ENCODE measurements at places on chromosomes 5 and 9.

DNA sequence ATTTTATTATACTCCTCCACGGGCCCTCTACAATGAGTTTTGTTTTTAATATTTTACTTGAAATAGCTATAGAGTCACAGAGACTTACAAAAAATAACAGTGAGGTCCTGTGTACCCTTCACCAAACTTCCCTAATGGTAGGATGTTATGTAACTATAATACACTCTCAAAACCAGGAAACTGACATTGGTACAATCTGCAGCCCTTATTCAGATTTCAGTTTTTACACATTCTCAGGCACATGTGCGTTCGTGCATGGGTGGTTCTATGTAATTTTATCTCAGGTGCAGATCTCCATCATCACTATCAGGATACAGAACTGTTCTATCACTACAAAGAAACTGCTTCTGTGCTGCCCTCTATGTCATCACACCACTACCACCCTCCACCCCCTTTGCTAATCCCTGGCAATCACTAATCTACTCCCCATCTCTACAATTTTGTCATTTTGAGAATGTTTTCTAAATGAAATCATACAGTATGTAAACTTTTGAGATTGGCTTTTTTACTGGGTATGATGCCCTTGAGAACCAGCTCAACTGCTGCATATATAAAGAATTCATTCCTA is 16.4 kb downstream of the RAB14 start:
- H3K4me3 ChIP-seq: no peak overlapping the region
- H3K36me3 ChIP-seq: peaks cover 28% of the 10 kb centered on the region
- no peak overlapping the region for H3K27ac ChIP-seq
- DNase-seq: no peak

- H3K27me3 ChIP-seq: no peaks in the 10 kb centered on the region
- no peak overlapping the region for H3K27ac ChIP-seq
- H3K4me3 ChIP-seq: no peak overlapping the region
- no peak for DNase-seq
- no peaks in the 10 kb centered on the region for H3K36me3 ChIP-seq
- no peaks in the 10 kb centered on the region for H3K4me1 ChIP-seq
Measured at GRCh38 chr5:29042152-29042551, 2003.8 kb upstream of the CDH9 start.

DNA sequence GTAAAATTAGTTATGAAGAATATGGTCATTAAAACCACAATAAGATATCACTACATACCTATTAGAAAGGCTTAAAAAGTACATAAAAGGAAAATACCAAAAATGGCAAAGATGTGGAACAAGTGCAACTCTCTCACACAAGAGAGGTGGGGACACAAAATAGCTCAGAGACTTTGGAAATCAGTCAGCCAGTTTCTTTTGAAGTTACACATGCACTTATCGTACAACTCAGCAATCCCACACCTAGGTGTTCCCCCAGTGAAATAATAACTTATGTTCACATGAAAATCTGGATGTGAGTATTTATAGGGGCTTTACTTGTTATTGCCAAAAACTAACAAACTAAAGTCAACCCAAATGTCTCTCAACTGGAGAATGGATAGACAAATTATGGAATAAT is 9.8 kb upstream of the RICTOR start:
- DNase-seq: no peak
- no peaks in the 10 kb centered on the region for H3K36me3 ChIP-seq
- H3K27me3 ChIP-seq: no peaks in the 10 kb centered on the region
- H3K4me3 ChIP-seq: no peak overlapping the region
- no peak overlapping the region for H3K27ac ChIP-seq
- no peaks in the 10 kb centered on the region for H3K4me1 ChIP-seq

DNA sequence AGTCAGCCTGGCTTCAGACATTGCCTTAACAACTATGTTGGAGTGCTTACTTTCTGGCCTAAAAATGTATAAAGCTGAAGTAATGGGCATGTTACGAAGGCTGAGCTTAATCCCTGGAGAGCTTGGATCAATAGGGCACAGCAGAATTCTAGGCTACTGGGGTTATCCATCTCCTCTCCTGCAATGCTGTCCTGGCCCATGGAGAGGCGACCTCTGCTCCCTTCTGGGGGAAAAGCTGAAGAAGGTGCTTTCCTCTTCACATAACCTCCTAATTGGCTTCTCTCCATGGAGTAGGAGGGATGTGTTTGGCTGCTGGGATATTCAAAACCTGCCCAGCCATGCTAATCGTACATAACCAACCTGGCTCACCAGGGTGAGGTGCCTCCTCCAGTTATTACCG is 403.5 kb downstream of the DMRT2 start:
- H3K4me3 ChIP-seq: no peak overlapping the region
- no peaks in the 10 kb centered on the region for H3K36me3 ChIP-seq
- no peak overlapping the region for H3K27ac ChIP-seq
- H3K4me1 ChIP-seq: no peaks in the 10 kb centered on the region

DNA sequence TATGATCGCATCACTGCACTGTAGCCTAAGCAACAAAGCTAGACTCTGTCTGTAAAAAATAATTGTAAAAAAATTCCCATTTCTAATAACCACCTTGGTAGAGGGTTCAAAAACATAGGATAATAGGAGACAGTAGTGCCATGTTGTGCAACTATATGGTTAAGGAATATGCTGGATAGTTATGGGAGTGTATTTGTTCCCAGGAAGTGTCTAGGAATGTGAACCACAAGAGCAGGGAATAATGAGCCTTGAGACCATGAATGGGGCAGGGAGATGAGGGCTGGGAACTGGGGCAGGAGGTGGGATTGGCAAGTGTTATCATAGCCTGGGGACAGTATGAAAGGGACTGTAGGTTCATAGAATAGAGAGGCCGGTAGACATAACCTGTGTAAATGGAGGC is 50.4 kb downstream of the RUSC2 start:
- H3K4me3 ChIP-seq: no peak overlapping the region
- H3K4me1 ChIP-seq: peaks cover 62% of the 10 kb centered on the region
- DNase-seq: no peak
- H3K27ac ChIP-seq: peak overlapping the region; percentile 85

GRCh38 chr9:126620478-126620877 is 6.8 kb downstream of the LMX1B start:
- H3K27ac ChIP-seq: no peak overlapping the region
- DNase-seq: no peak
- H3K4me1 ChIP-seq: no peaks in the 10 kb centered on the region
- H3K27me3 ChIP-seq: peaks cover 46% of the 10 kb centered on the region

DNA sequence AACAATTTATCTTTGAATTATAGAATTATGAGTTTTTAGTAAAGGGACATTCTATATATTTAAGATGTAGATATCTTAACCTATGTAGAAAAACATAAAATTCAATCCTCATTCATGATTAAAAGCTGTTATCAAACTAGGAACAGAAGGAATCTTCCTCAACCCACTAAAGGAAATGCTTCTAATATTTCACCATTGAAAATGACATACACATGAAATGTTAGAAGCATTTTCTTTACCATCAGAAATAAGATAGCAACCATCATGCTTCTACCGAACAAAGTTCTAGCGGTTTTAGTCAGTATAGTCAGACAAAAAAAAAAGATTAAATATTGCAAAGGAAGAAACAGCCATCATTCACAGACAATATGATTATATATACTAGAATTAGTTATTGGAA is 32.2 kb downstream of the SHOC1 start:
- H3K36me3 ChIP-seq: no peaks in the 10 kb centered on the region
- DNase-seq: no peak
- no peaks in the 10 kb centered on the region for H3K27me3 ChIP-seq
- H3K27ac ChIP-seq: no peak overlapping the region
- H3K4me3 ChIP-seq: no peak overlapping the region

DNA sequence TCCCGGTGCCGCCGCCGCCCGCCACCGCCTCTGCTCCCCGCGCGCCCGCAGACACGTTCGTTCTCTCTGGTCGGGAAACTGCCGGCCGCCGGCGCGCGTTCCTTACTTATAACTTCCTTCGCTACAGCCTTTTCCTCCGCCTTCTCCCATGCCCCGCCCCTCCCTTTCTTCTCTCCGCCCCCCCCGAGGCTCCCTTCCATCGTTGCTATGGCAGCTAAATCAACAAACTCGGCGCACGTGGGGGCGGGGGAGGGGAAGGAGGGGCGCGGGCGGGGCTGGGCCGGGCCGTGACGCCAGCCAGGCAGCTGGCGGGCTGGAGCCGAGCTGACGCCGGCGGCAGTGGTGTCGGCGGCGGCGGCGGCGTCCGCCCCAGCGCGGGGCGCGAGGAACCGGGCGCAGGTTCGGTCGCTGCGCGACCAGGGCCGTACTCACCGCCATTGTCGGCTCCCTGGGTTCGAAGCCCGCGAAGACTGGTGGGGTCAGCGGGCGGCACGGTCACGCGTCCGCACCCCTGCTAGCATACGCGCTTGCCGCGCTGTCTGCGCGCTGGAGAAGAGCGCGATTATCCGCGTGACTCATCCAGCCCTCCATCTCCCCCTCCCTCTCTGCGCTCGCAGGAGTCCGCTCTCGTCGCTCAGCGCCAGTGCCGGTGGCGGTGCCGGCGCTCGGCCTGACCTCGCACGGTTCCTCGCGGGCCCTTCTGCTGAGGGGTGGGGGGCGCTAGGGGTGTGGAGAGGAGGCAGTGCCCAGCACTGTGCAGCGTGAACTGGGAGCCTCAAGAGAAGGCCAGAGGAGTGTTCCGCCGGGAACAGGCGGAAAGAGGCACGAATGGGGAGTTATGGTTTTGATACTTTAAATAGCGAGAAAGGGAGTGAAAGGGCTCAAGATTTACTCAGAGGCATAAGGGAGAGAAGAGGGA is at the start of gene KLF4:
TSS of gene KLF4 (minus strand) at position 83 of the 919 bp plus-strand sequence. CDS start 597 bp downstream, outside the sequence.
- peaks cover 34% of the 10 kb centered on the region for H3K36me3 ChIP-seq
- peak within 1 kb of the TSS; percentile 97 for H3K27ac ChIP-seq
- H3K4me1 ChIP-seq: no peaks in the 10 kb centered on the region
- H3K4me3 ChIP-seq: peak within 1 kb of the TSS; percentile 79

- H3K4me1 ChIP-seq: peaks cover 27% of the 10 kb centered on the region
- no peak overlapping the region for H3K27ac ChIP-seq
- H3K4me3 ChIP-seq: no peak overlapping the region
- no peak for DNase-seq
- H3K27me3 ChIP-seq: no peaks in the 10 kb centered on the region
Measured at GRCh38 chr5:66989286-66989685, 207.3 kb downstream of the CD180 start.

GRCh38 chr5:108858959-108859358 is 111.3 kb downstream of the FER start:
- no peak overlapping the region for H3K27ac ChIP-seq
- no peaks in the 10 kb centered on the region for H3K36me3 ChIP-seq
- H3K4me3 ChIP-seq: no peak overlapping the region
- DNase-seq: no peak

GRCh38 chr5:169268019-169268418 is 32.9 kb downstream of the SLIT3 start:
- no peaks in the 10 kb centered on the region for H3K27me3 ChIP-seq
- no peak overlapping the region for H3K4me3 ChIP-seq
- no peaks in the 10 kb centered on the region for H3K4me1 ChIP-seq

- H3K4me3 ChIP-seq: no peak overlapping the region
- no peaks in the 10 kb centered on the region for H3K4me1 ChIP-seq
- H3K36me3 ChIP-seq: no peaks in the 10 kb centered on the region
- H3K27ac ChIP-seq: no peak overlapping the region
- DNase-seq: no peak
Measured at GRCh38 chr5:115713408-115713807, 87.6 kb upstream of the TMED7 start.

DNA sequence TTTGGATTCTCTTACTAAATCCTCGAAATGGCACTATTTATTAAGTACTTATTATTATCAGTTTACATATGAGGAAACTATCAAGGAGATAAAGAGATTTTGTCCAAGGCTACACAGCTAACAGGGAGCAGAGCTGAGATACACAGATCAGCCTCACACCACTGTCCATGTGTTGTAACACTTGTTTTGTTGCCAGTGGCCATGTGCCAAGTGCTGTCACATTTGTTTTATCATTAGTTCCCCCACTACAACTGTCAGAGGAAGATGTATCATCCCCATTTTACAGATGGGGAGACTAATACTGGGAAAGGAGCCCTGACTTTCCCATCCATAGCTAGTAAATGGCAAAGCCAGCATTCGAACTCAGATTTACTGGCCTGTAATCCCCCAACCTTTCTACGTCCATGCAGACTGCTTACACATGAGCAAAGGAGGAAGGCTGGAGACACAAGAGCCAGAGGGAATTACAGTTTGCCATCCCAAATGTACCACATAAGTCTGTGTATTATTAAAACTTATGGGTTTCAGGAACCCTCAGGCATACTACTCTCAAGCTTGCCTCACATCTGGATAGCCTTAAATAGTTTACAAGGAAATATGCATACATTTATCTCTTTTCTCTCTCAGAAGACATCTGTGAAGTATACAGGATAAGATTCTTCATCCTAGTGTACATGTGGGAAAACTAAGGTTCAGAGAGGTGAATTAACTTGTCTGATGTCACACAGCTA is 25.1 kb downstream of the PAPPA start:
- no peaks in the 10 kb centered on the region for H3K27me3 ChIP-seq
- H3K36me3 ChIP-seq: no peaks in the 10 kb centered on the region
- H3K4me1 ChIP-seq: no peaks in the 10 kb centered on the region
- no peak overlapping the region for H3K27ac ChIP-seq

Measured in right atrium auricular region (tissue), 2 donors.